SK-N-MC (cell line): ENCODE measurements at places on chromosomes 1 and 21.

GRCh38 chr1:24373710-24374109, 39.9 kb downstream of the STPG1 start:
- no peak for DNase-seq

GRCh38 chr1:219900201-219900600, 28.2 kb downstream of the SLC30A10 start:
- DNase-seq: no peak

DNA sequence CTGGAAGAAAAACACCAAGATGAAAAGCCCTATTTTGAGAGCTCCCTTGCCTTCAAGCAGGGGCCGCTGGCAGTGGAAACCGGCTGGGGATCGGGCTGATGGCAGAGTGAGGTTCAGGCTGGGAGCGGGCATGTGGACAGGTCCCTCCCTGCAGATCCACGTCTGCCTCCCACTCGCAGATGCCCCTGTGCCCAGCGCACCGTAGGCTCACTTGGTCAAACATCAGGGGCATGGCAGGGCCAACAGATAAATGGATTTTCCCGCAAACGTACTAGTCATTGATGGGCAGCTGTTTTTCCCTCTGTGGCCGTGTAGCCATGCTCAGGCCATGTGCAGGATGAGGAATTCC, 6.6 kb upstream of the C1orf174 start:
- no peak for DNase-seq

- no peak for DNase-seq
These were observed 66.6 kb upstream of the TIAM1 start for GRCh38 chr21:31410499-31411131.

- DNase-seq: no peak
These were observed 91.0 kb upstream of the KCNA3 start for GRCh38 chr1:110765640-110766335.

DNA sequence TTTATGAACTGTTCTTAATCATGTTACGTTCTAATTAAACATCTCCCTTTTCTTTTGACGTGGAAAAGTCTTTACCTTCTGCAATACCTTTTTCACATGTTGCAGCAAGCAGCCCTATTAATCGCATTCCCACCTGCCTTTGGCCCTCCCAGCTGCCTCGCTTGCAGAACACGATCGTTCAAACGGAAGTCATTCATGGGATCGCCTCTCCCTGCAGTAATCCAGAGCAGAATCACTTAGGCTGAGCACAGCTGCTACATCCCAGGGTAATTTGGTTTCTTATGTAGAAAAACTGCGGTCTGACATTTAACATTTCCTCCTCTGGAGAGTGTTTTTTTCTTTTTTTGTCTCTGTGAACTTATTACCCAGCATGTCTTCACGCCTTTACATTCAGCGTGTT, 206.3 kb downstream of the KIF26B start:
- no peak for DNase-seq
